ENCODE measurements at places on chromosomes 6 and 20. TPM values are rescaled to one million over a fixed set of nuclear protein-coding genes. Genes with fewer than 3 reads are reported as not detected.

GRCh38 chr6:32402812-32403211, 4.2 kb downstream of the BTNL2 start:
- no peak for DNase-seq
- H3K4me1 ChIP-seq: no peaks in the 10 kb centered on the region
- peaks cover 97% of the 10 kb centered on the region for H3K27me3 ChIP-seq

DNA sequence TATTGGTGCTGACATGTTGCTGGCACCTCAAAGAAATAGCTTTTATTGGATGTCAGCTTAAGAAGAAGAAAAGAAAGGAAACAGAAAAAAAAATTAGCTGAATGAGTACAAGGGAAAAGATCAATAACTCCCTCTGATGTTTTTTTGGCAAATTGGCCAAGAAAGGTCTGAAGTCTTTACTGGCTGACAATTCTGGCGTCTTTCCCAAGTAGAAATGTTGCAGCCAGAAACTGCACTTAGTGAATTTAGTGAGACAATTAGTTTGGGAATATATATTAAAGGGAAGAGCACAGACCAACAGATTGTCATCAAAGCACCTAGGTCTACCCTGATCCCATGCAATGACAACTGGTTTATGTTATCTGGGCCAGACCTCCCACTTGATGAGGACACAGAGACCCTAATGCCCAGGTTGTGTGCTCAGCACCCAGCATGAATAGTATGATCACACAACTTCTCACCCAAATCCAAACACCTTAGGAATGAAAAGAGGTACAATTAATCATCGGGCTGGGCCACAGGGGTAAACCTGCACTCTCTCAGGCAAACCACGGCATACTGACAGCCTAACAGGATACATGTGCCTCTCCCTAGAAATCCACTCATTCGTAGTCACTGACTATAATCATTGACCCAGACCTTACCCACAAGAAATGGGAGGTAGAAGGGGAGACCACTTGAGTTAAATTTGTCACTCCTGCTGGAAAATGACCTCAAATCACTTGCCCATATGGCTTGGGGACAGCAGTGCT, 612.3 kb upstream of the ARID1B start:
- peaks cover 17% of the 10 kb centered on the region for H3K4me1 ChIP-seq
- H3K4me3 ChIP-seq: no peak overlapping the region
- H3K36me3 ChIP-seq: no peaks in the 10 kb centered on the region
- H3K27ac ChIP-seq: no peak overlapping the region

DNA sequence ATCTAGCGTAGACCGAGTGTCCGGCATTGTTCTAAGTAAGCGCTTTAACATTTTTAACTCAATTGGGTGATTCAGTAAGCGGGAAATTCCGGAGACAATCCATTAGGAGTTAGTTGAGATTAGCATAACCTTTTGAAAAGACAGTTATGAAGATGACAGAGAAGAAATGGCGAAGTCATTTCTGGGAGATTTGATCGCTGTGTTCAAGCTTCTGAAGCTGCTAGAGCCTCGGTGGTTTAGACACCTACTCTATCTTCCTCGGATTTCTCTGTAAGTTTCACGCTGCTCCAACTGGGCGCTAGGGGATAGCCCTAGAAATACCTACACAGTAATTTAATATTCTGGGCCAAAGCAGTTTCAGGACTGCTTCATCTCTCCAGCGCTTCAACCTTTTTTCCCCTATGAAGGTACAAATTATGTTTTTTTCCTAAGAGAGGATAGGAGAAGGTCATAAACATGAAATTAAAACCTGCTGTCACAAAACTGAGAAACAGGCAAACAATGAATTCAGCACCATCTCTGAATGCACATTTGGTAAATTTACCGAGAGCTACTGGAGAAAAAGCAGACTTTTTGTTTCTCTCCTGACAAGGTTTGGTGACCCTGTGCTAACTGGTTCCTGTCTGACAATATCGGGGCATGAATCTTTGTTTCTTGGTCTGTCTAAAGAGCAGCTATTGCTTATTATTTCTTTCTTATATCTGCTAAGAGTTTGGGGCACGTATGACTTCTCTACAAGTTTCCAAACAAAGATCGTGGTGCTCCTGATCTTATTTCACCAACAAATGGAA, 22.4 kb downstream of the ZNF311 start:
- peak; percentile 80 for DNase-seq
- peak overlapping the region; percentile 91 for H3K27ac ChIP-seq
- peaks cover 33% of the 10 kb centered on the region for H3K4me1 ChIP-seq
- H3K36me3 ChIP-seq: peaks cover 24% of the 10 kb centered on the region
- H3K27me3 ChIP-seq: no peaks in the 10 kb centered on the region

The CST2 gene
- total RNA-seq: not detected

DNA sequence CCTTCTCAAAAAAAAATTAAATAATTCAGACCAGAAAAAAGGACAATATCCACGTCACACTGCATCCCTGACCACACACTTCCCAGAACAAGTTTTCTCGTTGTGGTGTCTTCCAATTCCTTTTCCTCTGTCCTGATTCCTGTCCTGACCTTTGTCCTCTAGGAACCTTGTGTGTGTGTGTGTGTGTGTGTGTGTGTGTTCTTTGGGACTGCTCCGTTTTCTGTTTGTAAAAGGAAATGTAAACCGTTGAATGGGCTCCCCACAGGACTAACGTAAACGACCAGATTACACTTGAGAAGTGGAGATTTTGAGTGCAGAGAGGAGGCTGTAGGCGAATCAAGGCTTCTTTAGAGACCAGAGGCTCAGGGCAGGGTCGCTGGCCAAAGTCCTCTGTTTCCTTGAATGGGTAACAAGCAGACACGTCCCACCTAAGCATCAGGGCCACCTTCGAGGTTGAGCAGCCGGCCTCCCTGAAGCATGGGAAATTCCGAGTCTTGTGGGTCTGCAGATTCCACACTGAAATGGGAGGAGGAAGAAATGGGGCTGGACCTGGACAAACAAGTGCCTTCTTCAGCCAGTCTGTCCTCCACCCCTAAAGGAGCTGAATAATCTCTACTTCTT, 7.3 kb downstream of the ZBTB46 start:
- H3K4me3 ChIP-seq: no peak overlapping the region
- H3K4me1 ChIP-seq: no peaks in the 10 kb centered on the region
- H3K27me3 ChIP-seq: peaks cover 16% of the 10 kb centered on the region
- DNase-seq: no peak
- no peak overlapping the region for H3K27ac ChIP-seq

GRCh38 chr20:32647606-32648005, 26.1 kb downstream of the C20orf203 start:
- H3K27me3 ChIP-seq: no peaks in the 10 kb centered on the region
- no peak overlapping the region for H3K27ac ChIP-seq
- DNase-seq: no peak
- H3K4me3 ChIP-seq: no peak overlapping the region
- peaks cover 4% of the 10 kb centered on the region for H3K4me1 ChIP-seq

The SLC17A2 gene
- not detected for total RNA-seq

DNA sequence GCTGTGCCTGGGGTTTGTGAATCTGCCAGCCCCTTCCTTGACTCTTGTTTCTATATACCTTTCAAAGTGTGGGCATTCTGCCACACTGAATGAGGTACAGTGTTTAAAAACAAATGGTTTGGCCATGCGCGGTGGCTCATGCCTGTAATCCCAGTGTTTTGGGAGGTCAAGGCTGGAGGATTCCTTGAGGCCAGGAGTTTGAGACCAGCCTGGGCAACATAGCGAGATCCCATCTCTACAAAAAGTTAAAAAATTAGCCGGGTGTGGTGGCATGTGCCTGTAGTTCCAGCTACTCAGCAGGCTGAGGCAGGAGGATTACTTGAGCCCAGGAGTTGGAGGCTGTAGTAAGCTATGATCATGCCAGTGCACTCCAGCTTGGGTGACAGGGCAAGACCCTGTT, 5.8 kb downstream of the FAM83D start:
- H3K4me3 ChIP-seq: no peak overlapping the region
- H3K27me3 ChIP-seq: no peaks in the 10 kb centered on the region
- H3K4me1 ChIP-seq: peaks cover 37% of the 10 kb centered on the region
- DNase-seq: no peak
- H3K27ac ChIP-seq: peak overlapping the region; percentile 81

The INSM1 gene
- total RNA-seq: not detected

DNA sequence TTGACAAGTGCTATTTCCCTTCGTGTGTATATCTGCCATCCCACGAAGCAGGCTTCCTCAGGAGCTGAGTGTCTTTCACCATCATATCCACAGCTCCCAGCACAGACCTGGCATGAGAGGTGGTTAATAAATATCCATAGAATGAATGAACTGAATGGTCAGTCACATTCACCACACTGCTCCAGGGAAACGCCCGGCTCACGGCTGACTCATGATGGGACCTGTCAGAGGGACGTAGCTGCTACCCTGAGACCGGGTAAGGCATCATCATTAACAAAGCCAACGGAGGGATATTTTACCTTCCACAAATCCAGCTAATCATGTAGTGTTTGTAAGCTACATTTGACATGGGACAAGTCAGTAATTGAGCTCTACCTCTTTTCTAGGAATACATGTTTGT, 12.5 kb downstream of the AGPAT4 start:
- no peak overlapping the region for H3K27ac ChIP-seq
- H3K4me1 ChIP-seq: peaks cover 12% of the 10 kb centered on the region
- H3K36me3 ChIP-seq: peaks cover 11% of the 10 kb centered on the region
- H3K4me3 ChIP-seq: no peak overlapping the region
- DNase-seq: no peak
- no peaks in the 10 kb centered on the region for H3K27me3 ChIP-seq

The FOXC1 gene
- 16.8 TPM for total RNA-seq

- H3K36me3 ChIP-seq: no peaks in the 10 kb centered on the region
- no peak overlapping the region for H3K4me3 ChIP-seq
- H3K4me1 ChIP-seq: no peaks in the 10 kb centered on the region
- H3K27me3 ChIP-seq: no peaks in the 10 kb centered on the region
- H3K27ac ChIP-seq: no peak overlapping the region
- DNase-seq: no peak
Measured at GRCh38 chr20:11867291-11867919, 50.3 kb upstream of the BTBD3 start.

The MEP1A gene
- total RNA-seq: not detected

DNA sequence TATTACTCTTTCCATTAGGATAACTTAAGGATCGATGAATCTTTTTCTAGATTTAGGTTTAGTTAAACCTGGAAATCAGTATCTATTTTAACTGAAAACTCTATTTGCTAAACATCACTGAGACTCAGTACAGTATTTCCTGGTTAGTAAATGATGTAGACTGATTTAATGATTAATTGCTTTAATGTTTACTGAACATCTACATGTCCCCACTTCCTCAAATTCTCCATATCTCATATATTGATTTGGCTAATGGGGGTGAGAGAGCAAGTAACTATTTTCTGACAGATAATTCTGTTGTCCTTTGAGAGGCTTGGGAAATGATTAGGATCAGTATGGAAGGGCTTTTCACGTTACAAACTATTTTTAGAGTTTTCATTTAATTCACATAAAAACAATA, 10.3 kb downstream of the MKKS start:
- peaks cover 20% of the 10 kb centered on the region for H3K4me1 ChIP-seq
- H3K27me3 ChIP-seq: no peaks in the 10 kb centered on the region
- no peak overlapping the region for H3K27ac ChIP-seq
- H3K36me3 ChIP-seq: peaks cover 32% of the 10 kb centered on the region
- DNase-seq: no peak

DNA sequence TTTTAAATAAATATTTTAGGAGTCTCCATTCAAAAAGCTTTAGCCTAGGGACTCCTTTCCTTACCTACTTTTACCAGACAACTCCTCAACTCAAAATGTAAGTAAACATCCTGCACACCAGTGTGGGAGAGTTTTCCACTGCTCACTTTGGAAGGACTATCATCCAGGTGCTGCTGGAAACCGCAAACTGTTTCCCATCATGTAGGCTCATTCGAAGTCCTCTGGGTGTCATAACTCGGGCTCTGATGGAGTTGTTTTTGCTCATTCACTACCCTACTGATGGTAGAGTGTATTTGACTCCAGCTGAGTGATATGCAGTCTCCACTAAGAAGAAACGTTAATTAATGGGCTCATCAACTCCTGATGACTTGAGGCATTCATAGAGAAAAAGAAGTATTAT, 136.5 kb upstream of the AKAP12 start:
- DNase-seq: no peak
- H3K4me1 ChIP-seq: no peaks in the 10 kb centered on the region

The ALDH5A1 gene
- total RNA-seq: 1.7 TPM

- peaks cover 62% of the 10 kb centered on the region for H3K4me1 ChIP-seq
- H3K27me3 ChIP-seq: no peaks in the 10 kb centered on the region
- H3K4me3 ChIP-seq: no peak overlapping the region
Measured at GRCh38 chr6:159973951-159974350, 5.1 kb downstream of the IGF2R start.

DNA sequence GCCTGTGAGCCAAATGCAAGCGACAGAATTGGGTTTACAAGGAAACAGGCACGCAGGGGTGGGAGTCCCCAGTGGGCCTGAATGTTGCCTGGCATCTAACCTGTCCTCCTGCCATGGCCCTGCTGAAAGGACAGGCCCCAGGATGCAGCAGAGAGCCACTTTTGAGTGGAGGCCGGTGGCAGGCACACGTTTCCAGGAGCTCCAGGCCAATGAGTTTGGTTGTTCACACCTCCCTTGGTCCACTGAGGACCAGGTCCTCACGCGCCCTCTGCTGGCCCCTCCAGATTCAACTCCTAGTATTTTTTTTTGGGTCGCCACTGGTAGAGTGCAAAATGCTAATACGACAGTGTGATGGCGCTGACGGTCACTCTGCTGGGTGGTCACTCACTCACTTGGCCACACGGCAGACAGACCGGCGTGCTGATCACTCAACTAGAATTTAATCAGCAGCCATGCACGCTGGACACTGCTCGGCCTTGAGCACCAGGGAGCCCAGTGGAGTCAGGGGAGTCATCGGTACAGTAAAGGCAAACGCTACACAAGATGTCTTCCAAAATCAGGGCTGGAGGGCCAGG, 81.7 kb upstream of the NFATC2 start:
- no peak overlapping the region for H3K27ac ChIP-seq
- no peak overlapping the region for H3K4me3 ChIP-seq
- no peaks in the 10 kb centered on the region for H3K36me3 ChIP-seq
- H3K4me1 ChIP-seq: no peaks in the 10 kb centered on the region

DNA sequence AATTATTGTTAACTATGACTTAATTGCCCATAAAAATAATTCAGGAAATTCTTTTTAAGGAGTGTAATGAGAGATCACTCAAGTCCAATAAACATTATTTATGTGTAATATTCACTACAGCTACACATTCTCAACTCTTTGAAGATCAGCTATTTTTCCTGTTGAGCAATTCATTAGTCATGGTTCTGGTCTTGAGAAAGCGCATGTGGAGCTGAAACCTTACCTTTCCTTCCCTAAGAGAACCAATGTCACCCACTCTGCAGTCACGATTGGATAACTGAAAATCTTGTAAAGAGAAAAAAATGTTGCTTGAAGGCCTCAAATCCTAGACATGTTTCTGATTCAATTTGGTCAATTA, 736.9 kb upstream of the MARCKS start:
- H3K27ac ChIP-seq: no peak overlapping the region
- no peaks in the 10 kb centered on the region for H3K27me3 ChIP-seq
- H3K36me3 ChIP-seq: no peaks in the 10 kb centered on the region
- peak; percentile 94 for DNase-seq
- H3K4me3 ChIP-seq: peak overlapping the region; percentile 29

GRCh38 chr6:48116699-48117645, 6.0 kb upstream of the PTCHD4 start:
- H3K27ac ChIP-seq: no peak overlapping the region
- no peaks in the 10 kb centered on the region for H3K36me3 ChIP-seq
- H3K27me3 ChIP-seq: no peaks in the 10 kb centered on the region

Measured in MCF 10A (cell line).